GM23248 (cell line): ENCODE measurements at places on chromosomes 6 and 20.

- DNase-seq = no peak
Observed at GRCh38 chr6:143731789-143732188, 54.0 kb downstream of the PHACTR2 start.

GRCh38 chr6:44594481-44594880, 207.0 kb downstream of the CDC5L start:
- no peak for DNase-seq

DNA sequence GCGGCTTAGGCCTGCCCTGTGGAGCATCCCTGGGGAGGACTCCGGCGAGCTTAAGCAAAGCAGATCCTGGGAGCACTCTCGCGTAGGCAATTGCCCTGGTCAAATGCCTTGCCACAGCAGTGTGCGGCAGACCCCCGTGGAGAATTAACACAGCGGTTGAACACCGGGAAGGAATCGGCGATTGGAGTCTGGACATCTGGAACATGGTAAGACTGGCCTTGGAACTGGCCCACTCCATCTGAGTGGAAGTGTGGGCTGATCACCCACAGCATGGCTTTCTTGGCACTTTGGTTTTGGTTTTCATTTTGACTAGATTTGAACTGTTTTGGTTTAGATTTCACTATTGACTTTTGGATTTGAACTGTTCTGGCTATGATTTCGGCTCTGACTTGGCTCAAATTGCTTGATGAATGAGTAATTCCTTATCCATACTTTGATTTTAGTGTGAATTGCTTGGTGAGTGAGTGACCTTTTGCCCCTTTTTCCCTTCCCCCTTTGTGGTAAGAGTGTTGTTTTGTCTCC, 300.7 kb downstream of the RNGTT start:
- no peak for DNase-seq

- no peak for DNase-seq
Observed at GRCh38 chr6:155660251-155660977, 204.8 kb upstream of the NOX3 start.

DNA sequence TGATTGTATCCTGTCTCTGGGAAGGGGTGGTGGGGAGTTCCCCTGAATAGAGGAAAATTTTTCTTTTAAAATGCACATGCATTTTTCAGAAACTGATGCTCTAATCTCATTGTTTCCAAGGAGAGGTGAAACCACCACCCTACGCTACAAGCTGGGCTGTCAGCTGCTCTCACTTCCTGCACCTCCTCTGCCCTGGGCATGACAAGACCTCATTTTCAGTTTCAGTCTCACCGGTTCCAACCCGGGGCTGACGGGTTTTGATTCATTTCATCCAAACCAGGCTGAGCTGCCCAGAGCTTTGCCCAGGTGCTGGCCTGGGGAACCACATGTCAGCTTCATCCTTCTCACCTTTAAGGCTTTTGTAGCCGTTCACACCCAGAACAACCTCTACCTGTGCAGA, 99.7 kb downstream of the EYA2 start:
- DNase-seq = no peak

DNA sequence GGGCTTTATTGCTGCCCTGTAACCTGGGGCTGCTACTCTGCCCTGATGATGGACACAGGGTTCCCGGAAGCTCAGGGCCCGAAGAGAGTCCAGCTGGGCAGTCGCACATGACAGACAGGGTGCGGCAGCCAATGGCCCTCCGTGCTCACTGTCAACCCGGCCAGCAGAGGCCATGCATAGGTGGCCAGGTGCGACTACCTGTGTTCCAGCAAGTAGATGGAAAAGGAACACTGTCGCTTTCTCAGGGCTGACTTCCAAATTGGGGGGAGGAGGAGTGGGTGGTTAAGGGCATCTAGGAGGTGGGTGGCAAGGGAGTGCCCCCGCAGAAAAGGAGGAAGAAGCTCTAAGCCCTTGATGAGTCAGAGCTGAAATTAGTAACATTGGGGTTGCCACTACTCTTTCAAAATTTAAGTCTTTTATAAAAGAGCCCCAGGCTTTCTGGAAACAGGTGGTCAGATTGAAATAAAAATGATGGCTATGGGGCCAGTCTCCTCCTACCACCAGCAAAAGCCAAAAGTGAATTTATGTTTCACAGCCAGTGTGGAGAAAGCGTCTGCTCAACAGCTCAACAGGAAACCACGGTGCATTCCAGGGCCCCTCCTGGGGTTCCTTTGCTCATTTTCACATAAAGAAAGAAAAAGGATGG, 2.3 kb upstream of the RAMACL start:
- DNase-seq = peak; percentile 67

- no peak for DNase-seq
Observed at GRCh38 chr20:19115581-19115980, 96.9 kb upstream of the SLC24A3 start.

DNA sequence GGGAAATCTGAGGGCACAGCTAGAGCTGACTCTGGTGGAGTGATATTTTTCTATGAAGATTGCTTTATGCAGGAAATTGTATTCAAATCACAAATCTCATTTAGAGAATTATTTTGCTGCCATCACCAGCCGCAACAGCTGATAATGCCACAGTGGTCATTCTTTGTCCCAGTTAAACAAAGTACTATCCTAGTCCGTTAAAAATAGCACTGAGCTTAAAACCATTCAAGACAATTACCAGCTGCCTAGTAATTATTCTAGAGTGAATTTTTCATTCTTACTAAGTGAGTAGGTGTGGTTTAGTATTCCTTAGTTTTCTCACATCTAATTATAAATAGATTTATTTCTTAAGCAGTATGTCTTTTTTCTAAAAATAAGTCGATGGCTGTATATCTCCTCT, 190.5 kb downstream of the SLC35F1 start:
- no peak for DNase-seq

GRCh38 chr6:39357998-39358686, 35.6 kb upstream of the KCNK16 start:
- DNase-seq = peak; percentile 41

DNA sequence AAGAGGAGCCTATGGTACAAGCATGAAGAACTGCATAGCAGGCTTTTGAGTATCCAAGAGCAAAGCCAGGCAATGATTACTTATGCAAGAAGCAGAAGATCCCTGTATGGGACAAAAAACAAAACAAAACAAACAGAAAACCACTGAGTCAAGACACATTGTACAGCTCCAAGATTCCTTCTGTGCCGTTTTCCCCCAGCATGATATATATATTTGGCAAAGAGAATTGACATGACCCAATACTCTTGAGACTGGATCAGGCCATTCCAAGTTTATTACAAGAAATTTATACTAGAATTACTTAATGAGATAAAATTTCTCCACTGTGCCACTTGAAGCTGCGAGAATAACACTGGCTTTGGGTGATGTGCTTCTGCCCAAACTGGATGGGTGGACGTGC, 65.5 kb downstream of the TRMT11 start:
- DNase-seq = no peak

DNA sequence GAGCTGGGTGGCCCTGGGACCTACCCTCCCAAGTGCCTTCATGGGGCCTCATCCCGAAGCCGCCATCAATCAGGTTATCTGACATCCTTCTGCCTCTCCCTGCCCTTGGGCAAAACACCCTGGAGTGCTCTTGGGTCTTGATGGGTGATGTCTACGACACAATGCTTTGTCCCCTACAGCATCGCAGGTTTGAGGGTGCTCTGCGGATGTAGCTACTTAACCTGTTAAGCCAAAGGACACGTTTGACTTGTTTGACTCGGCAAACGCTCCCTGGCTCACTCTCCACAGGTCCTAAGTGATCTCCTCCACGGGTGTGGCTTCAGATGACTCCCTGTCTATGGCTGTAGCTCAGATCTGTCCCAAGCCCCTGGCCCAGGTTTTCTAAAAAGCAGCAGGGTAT, 35.6 kb downstream of the TBC1D7 start:
- DNase-seq = no peak

DNA sequence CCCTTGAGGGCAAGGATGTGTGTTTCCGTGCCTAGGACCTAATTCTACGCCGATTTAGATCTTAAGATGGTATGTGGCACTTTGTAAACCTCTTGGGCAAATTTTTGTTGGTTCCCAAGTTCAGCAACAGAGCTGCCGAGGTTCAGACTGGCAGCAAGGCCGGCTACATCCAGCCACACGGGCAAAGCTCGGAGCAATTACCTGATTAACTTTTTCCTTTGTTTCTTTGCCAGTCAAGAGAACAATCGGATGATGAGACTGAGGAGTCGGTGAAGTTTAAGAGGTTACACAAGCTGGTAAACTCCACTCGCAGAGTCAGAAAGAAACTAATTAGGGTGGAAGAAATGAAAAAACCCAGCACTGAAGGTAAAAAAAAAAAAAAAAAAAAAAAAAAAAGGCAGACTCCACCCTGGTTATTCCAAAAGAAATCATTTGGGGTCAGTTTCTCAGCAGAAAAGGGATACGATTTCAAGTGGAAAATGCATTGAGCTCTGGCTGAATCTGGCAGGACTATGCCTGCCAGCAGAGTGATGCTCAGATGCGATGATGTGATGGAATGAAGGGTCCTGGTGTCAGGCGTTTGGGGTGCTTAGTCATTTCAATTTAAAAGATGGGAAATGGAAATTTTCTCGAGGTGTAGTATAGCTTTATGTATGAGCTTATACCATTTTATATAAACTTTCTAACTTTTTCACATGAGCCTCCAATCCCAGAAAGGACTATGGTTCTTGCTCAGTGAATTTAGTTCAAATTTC, 171.6 kb downstream of the SASH1 start:
- peak; percentile 83 for DNase-seq

DNA sequence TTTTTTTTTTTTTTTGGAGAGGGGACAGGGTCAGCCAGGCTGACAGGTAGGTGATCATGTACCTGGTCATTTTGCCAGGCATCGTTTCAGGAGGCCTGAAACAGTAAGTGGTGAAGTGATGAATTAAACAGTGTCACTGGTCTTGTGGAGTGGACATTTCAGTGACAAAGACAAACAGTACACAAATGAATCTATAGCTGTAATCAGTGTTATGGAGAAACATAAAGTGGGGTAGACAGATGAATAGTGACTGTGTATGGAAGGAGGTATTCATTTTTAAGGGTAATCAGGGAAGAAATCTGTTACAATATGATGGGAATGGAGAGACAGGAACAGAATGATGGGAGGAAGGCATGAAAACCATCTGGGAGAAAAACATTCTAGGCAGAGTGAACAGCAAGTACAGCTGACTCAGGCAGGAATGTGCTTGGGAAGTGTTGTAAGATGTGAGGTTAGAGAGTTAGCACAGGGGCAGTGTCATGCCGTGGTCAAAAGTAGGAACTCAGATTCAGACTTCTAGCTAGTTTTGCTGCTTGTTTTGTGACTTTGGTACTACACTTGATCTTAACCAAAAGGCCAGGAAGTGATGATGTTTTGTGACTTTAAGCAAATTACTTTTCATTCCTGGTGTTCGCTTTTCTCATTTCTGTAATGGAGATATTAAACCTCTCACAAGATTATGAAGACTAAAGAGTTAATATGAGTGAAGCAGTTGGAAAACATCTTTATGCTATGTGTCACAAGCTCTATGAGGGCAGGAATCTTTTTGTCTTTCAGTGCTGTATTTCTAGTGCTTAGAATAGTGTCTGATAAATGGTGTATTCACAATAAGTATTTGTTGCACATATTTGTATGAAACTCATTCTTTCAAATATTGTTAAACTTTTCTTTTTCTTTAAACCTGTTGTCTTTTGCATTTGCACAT, 43.4 kb downstream of the QKI start:
- DNase-seq = peak; percentile 95

DNA sequence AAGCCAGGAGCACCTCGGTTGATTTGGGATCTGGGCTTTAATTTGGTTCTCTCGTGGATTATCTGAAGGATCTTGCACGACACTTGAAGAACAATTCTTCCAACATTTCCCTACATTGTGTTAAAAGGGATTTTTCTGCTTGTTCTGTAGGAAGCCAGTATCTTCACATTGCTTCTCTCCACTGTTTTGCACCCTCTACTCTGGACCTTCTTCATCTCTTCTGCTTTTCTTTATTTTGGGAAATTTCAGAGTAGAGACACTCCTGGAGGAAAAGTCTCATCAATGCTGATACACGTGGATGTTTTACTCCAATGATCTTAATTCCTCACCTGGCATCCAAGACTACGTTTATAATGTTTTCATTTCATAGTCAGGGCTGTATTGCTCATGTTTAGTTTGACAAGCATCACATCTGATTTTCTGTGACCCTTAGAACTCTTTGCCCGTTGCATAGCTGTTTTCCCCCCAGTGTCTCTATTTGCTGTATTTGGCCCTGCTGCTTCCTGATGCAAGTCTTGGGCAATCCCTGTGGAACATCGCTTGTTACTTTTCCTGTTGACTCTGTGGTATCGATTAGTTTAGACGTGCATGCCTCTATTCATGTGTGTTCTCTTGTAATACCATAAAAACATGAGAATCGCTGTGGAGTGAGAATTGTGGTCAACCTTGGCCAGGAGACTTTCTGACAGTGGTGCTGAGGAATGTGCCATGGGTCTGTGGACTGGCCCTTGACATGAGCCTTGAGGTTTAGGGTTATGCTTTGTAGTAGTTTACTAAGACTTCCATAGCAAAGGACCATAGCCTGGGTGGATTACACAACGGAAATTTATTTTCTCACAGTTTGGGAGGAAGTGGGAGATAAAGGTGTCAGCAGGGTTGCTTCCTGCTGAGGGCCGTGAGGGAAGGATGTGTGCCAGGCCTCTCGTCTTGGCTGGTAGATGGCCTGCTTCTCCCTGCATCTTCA, 12.5 kb downstream of the PLCB1 start:
- peak; percentile 65 for DNase-seq

- DNase-seq = no peak
Observed at GRCh38 chr20:62531046-62531838, 55.4 kb upstream of the GATA5 start.

- no peak for DNase-seq
Observed at GRCh38 chr6:158826819-158827501, 7.8 kb upstream of the EZR start.

- peak; percentile 75 for DNase-seq
Observed at GRCh38 chr6:21987501-21987957, 309.3 kb downstream of the PRL start.

- DNase-seq = peak; percentile 16
Observed at GRCh38 chr20:17761604-17762003, 61.8 kb downstream of the BANF2 start.

DNA sequence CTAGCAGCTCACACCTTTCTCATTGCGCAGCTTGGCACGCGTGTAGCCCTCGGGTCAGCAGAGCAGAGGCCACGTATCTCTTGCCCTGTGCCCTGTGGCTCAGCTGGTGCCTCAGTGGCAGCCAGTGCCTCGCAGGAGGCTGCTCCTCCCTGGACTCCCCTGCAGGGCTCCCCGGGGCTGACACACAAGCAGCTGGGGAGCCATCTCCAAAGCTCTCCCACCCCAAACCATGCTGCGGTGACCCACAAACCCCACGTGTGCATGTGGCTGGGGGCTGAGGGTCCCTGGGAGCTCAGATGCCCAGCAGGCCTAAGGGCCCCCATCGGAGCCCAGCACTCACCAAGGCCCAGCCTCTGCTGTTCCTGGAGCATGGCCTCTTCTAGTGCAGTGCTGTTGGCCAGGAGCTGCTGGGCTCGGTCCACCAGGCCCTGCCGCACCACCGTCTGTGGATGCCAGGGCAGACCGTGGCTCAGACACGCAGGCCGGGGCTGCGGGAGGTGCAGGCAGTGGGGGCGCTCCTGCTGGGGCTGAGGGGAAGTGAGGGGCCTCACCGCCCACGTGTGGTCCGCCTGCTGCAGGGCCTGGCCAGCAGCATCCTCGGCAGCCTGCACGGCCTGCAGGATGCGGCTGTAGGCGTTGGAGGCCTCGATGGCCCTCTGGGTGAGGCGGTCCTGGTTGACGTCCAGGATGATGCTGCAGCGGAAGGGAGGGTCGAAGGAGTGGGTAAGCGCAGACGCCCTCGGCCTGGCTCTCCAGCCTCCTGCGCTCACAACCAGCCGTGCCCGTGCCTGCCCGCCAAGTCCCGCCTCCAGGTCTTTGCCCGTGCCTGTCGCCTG, 13.8 kb downstream of the ADRM1 start:
- no peak for DNase-seq
